Keratinocyte (primary cell): ENCODE measurements at places on chromosomes 7 and 10.

- no peak for DNase-seq
Measured at GRCh38 chr7:158492367-158492764, 95.3 kb downstream of the PTPRN2 start.

GRCh38 chr7:8078418-8078817 lies 109.8 kb downstream of the GLCCI1 start:
- no peak for DNase-seq

- DNase-seq: no peak
Measured at GRCh38 chr7:142808461-142808801, 37.7 kb downstream of the PRSS2 start.

DNA sequence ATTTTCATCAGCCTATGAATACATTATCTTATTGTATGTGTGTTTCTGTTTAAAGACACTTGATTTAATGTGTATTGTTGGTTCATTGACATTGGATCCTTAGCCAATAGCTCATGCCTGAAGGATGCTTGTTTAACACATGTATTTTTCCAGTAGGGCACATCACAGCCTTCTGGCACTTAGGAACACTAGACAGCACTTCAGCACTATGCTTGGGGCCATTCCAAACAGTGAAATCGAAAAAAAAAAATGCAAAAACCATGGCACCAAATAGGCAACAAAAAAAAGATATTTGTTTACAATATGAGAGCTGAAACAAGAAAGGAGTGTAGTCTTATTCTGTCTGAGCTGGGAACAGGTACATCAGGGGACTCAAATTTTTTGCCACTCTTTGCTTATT lies 262.8 kb downstream of the SLC25A13 start:
- no peak for DNase-seq
